ENCODE measurements at places on chromosomes 1 and 21.

- no peak for DNase-seq
These were observed 26.9 kb downstream of the OR6Y1 start for GRCh38 chr1:158527190-158527815.

GRCh38 chr1:54462597-54463258, 56.5 kb upstream of the SSBP3 start:
- no peak for DNase-seq

DNA sequence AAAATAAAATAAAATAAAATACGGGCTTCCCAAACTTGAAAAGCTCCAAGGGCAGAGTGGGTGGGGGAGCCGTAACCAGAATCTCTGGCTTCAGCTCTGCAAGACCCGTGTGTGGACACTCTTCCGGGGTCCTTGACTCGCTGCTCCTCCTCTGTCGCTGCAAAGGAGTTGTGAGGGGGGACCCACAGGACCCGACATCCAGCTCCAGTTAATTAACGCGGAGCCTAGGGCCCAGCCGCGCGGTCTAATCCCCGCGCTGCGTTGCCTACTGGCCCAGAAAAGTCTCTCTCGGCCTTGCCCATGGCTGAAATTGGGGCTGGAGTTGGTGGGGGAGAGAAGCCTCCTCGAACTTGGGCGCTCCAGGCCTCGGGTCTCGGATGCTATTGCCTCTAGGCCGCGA, 1.8 kb downstream of the LMX1A start:
- DNase-seq = no peak

GRCh38 chr1:41327383-41327999, 33.7 kb upstream of the FOXO6 start:
- DNase-seq = no peak

GRCh38 chr1:94068096-94068998, 52.6 kb downstream of the ABCA4 start:
- DNase-seq = no peak

DNA sequence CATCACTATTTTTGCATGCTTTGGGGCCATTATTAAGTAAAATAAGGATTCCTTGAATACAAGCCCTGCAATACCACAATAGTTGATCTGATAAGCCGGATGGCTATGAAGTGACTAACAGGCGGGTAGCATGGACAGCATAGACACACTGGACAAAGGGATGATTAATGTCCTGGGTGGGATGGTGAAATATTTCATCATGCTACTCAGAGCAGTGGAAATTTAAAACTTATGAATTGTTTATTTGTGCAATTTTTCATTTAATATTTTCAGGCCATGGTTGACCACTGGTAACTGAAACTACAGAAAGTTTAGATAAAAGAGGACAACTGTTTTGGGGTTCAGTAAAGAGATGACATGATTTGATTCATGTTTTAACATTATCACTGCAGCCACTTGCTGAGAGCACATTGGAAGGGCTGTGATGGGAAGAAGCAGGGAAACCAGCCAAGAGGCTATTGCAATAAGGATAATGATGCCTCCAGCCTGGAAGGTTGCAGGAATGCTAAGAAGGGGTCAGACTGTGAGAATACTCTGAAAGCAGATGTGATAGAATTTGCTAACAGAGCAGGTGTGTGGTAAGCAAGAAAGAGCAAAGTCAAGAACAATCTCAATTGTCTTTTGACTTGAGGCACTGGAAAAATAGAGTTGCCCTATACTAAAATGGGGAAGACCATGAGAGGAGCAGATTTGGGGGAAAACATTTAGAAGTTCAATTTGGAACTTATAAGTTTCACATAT, 62.5 kb upstream of the TNFSF4 start:
- DNase-seq = no peak

DNA sequence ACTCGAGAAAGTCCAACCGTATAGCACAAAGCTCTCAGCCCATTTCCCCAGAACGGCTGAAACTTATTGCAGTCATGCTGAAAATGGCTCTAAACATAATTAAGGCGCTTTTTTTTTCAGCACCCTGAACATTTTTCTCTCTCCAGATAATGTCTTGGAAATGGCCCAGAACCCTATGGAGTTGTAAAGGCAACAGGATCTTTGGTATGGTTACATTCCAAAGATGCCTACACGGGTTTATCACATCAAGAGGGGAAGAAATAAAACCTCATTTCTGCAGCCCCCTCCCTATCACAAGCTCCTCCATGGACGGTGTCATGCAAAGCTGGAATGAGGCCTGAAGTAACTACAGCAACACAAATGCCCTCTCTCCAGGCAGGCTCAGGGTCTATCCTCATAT, 126.4 kb upstream of the GALNT2 start:
- no peak for DNase-seq

GRCh38 chr1:17434601-17435000, 4.9 kb downstream of the RCC2 start:
- no peak for DNase-seq

GRCh38 chr1:224521904-224522734, 87.5 kb upstream of the WDR26 start:
- DNase-seq = no peak

DNA sequence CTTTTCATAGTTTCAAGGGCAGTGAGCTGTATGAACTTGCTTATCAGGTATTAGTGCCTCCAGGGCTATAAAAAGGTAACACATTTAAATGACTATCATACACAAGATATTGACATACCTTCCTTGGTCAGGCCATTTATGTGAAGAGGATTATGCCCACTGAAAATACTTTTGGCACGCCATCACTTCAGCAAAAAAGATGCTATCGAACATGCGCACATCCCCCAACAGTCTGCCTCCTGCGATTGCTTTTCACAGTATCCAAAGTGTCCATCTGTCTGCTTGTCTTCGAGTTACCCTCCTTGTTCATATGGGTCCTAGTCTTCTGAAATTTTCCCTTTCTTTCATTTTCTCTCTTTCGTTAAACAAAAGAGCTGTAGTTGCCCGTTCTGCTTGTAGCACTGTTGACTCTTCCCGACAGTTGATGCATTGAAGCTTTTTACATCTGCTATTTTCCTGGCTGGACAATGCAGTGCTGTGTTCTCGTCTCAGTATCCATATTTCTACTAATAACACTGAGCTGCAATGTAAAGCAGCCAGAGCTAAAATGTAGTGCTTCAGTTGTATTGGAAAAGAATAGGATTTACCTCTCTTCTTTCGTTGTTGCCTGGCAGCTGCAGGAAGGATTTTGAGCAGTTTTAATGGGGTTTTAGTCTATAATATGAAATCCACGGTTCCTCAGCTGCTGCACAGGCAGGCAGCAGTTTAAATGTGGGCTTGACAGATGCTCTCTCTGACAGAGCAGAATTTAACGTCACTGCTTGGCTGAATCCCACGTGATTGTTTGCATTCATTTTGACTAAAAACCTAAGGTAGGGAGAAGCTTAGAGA, at the start of gene B3GALT2:
Gene B3GALT2, minus strand, starts transcription at position 713 of the 831 bp plus-strand sequence. CDS start 5,051 bp downstream, outside the sequence.
- DNase-seq = no peak

DNA sequence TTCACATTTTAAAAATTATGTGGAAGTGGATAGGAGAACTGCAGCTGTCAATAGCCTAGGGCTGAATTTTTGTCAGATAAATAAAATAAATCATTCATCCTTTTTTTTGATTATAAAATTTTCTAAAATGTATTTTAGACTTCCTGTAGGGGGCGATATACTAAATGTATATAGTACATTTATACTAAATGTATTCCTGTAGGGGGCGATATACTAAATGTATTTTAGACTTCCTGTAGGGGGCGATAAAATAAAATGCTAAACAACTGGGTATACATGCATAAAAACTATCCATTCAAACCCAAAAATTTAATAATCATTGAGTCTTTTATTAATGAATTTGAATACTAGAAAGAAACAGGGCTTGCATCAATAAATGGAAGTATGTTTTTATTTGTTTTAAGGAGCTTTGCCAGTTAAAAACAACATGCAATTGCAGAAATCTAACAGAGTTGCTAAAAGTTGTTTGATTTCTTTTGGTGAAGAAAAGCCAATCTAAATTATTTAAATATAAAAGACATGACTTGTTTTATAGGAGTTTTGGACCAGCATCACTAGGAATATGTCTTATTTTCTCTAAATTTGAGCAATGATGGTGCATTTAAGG, 31.4 kb downstream of the CLCA1 start:
- no peak for DNase-seq

- no peak for DNase-seq
These were observed 25.2 kb upstream of the RABGAP1L start for GRCh38 chr1:174134003-174134659.

GRCh38 chr1:51473331-51474115, 45.5 kb downstream of the EPS15 start:
- DNase-seq = no peak

GRCh38 chr1:31886866-31887265, 51.3 kb downstream of the PTP4A2 start:
- DNase-seq = no peak

DNA sequence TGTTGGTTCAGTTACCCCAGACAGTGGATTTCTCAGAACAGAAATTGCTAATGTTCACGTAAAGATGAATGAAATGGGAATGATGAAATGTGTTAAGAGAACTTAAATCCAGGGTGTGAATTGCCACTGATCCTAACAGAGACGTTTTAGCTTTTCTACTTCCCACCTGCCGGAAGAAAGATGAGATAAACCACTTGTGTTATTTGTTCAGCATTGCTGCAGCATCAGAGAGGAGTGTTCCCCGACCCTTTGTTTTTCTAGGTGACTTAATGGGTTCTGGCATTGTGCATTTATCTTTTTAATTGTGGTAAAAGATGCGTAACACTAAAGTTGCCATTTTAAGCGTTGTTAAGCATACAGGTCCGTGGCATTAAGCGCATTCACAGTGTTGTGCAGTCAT, 122.3 kb downstream of the GALNT2 start:
- no peak for DNase-seq

- no peak for DNase-seq
These were observed 216.0 kb downstream of the DYRK1A start for GRCh38 chr21:37582590-37582989.

- peak; percentile 34 for DNase-seq
These were observed 1.1 kb downstream of the THEM4 start for GRCh38 chr1:151908228-151908691.

- peak; percentile 75 for DNase-seq
These were observed 743 bp downstream of the CD52 start for GRCh38 chr1:26318338-26319064.

DNA sequence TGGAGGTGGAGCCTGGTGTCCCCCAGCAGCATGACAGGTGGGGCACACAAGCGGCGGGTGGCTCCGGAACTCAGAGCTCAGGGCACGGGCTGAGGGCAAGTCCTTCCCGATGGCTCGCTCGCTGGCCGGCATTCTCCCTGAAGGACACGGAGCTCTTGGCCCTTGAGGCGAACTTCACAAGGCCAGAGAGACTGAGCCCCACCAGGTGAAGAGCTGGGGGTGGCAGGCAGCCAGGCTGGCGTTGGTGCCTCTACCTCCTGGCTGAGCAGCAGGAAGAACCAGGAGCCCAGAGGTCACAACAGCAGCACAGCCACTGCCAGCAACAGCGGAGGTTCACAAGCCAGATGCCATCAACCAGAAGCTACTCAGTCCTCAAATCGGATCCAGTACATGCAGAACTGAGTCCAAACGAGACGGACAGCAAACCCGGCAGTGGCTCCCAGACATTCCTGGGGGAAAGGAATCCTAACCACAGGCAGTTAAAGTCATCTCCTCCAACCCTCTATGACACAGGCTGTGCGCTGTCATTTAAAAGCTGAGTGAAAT, 54.1 kb downstream of the NPHP4 start:
- DNase-seq = no peak

- no peak for DNase-seq
These were observed 14.1 kb downstream of the IFFO2 start for GRCh38 chr1:18942340-18942739.

GRCh38 chr1:109197158-109198042, 16.3 kb upstream of the SARS1 start:
- DNase-seq = peak; percentile 55

DNA sequence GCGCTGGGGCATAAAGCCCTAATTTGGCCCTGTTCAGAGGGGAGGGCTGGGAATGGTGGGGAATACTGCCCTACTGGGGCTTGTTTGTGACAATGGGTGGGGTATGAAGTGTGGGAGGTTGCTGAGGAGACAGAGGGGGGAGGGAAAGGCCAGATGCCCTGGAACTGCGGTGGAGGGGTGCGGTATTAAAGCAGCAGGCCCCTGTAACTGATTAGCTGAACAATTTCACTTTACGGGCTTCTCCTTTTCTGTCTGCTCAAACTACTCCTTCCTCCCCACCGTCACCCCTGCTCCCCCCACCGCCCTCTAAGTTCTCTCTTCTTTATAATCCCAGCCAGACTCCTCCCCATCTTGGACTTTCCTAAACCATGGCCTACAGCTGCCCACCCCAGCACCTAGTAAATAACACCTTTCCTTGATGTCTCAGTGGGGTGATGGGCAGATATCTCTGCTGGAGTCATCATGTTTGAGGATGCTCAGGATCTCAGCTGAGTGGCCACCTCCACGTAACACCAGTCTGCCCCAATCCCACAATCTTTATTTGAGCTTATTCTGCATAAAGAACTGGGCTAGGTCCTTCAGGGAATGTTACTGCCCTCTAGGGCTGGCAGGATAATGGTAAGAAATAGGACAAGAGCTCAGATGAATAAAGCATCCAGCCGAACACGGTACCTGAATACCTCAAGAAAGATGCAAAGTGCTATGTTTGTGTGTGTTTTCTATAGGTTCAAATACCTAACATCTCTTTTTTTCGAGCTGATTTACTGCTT, 33.5 kb downstream of the XCL1 start:
- no peak for DNase-seq

- no peak for DNase-seq
These were observed 93.5 kb downstream of the SYT14 start for GRCh38 chr1:210031473-210031872.

DNA sequence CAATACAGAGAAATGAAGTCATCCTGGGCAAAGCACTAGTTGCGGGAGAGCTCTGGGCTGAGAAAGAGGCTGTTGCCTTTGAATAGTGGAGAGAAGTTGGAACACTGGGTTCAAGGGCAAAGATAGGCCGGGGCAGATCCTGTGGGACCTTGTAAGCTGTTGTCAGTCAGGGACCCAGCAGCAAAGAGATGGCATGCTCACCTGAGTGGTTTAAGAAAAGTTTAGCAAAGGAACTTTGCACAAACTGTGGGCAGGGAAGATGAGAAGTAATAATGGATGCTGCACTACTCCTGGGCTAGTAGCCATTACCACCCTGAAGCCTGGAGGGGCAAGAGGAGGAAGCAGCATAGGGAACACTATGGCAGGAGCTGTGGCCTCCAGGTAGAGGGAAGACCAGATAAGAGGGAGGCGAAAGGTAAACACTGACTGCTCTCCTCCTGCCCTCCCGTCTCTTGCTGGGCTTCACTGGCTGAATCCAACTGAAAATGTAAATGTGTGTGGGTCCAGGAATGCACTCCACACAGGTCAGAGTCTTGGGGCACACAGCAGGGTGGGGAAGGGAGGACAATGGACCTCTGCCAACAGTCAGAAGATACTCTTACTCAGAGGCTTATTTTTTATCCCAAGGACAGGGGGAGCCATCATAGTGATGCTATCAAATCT, 129.2 kb downstream of the PLPP3 start:
- DNase-seq = no peak

GRCh38 chr1:187605736-187606135, 777.0 kb downstream of the PLA2G4A start:
- no peak for DNase-seq

- no peak for DNase-seq
These were observed 6.0 kb downstream of the TENT5B start for GRCh38 chr1:27006683-27007082.

- DNase-seq = no peak
These were observed 90.7 kb downstream of the TENT5C start for GRCh38 chr1:117696561-117696960.
